Fibroblast of pulmonary artery (primary cell): ENCODE measurements at places on chromosomes 12 and 14.

DNA sequence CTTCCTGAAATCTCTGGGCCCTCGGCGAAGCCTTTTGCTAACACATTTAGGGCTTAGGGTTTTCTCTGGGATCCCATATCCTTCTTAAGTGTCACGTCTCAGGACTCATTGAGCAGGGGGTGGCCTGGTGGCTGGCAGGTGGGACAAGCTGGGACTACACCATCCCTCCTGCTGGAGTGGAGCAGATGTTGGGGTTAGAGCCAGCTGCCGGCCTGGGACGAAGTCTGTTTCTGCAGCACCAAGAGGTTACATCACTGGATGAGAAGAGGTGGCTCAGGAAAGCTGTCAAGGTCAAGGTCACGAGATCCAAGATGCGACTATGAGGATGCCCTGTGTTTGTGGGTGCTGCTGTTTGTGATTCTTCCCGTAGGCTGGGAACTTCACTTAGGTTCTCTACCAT lies 16.3 kb downstream of the SMCO2 start:
- peak; percentile 54 for DNase-seq

- no peak for DNase-seq
Observed at GRCh38 chr14:24279301-24280186, 8.1 kb upstream of the RABGGTA start.

DNA sequence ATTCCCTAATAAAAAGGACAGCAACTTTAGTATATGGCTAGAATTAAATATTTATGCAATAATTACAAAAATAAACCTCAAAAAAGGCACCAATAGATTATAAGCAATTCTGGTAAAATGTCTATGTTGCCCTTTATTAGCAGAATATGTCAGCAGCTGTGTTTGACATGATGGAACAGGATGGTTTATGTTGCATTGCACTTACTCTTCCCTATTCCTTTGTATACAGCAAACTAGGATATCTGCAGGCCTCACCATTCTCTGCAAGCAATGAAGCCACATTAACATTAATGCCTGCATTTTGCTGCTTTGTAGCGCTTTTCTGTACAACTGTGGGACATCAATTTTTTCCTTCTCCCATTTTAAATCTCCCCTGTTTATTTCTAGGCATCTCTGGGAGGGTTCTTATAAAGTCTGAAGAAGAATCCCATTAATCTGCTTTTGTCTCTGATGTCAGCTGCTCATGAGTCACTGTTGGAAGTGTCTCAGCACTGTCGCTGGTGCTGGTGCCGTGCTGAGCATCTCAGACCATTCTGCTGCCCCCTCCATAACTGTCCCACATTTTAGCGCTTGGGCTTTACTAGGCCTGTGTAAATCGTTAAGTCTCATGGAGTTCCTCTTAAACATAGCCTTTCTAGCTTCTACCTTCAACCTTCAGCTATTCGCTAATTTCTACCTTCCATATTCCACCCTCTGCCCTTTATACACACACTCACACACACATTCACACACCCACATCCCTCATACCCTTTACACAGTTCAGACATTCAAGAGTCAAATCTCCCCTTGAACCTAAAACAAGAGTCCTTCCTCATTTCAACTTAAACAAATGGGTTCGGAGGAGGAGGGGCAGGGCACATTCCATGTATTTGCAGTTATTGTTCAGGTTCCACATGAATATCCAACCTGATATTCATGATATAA lies 64.4 kb upstream of the TRHDE start:
- DNase-seq: no peak

DNA sequence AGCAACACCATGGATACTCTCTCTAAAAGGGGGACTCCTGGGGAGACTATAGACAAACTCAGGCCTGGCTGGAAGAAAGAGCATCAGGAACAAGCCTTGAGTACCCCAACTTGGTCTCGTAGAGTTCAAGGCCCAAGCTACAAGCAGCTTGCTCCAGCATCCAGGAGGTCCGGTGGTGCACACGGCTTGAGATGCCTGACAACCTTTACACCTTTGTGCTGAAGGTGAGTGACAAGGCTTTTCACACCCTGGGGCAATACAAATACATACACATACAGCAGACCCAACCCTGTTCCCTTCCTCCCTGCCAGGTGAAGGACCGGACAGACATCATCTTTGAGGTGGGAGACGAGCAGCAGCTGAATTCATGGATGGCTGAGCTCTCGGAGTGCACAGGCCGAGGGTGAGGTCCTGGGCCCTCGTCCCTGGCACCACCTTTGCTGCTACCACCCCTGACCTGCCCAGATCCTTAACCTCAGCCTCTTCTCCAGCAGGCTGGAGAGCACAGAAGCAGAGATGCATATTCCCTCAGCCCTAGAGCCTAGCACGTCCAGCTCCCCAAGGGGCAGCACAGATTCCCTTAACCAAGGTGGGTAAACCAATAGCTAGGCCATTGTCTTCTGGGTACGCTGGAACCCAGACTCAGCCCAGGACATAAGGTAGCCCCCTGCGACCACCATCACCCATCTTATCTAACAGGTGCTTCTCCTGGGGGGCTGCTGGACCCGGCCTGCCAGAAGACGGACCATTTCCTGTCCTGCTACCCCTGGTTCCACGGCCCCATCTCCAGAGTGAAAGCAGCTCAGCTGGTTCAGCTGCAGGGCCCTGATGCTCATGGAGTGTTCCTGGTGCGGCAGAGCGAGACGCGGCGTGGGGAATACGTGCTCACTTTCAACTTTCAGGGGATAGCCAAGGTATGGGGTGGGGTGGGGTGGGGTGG lies 41.2 kb downstream of the SH2B3 start:
- DNase-seq: no peak

DNA sequence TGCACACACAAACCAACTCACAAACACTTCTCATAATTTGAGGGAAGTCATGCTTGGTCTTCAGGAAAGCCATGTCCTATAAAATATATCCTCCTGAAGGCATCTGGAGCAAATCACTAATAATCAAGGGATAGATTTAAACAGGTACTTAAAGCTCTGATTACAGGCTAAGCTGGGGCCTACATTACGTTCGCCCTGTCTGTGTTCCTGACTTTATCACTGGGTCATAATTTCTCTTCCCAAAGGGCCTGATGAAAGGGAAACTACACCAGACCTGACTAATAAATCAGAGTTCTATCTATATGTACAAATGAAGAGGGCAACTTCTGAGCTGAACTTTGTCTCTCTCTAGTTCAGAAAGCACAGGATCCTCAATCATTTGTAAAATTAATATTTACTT lies 43.9 kb upstream of the RASSF8 start:
- DNase-seq: no peak

- peak; percentile 53 for DNase-seq
Observed at GRCh38 chr12:6193853-6194815, 6.1 kb upstream of the CD9 start.

DNA sequence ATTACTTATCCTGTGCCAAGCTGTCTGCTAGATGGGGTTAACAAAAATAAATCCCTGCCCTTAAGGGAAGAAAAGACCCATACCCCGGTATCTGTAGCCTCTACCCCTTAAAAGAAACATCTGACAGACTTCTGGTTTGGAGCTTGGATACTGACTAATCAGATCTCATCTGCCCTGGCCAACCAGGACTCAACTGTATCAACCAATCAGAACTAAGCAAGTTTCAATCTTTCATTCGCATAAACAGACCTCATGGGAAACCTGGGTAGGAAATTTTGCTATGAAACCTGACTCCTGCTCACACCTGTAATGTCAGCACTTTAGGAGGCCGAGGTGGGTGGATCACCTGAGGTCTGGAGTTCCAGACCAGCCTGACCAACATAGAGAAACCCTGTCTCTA lies 26.4 kb upstream of the PRMT8 start:
- DNase-seq: no peak

- no peak for DNase-seq
Observed at GRCh38 chr14:73392329-73393257, 65.8 kb downstream of the NUMB start.

- no peak for DNase-seq
Observed at GRCh38 chr12:49058366-49059044, 2.1 kb downstream of the KMT2D start.

GRCh38 chr14:89179891-89180404 lies 237.1 kb downstream of the FOXN3 start:
- DNase-seq: no peak

DNA sequence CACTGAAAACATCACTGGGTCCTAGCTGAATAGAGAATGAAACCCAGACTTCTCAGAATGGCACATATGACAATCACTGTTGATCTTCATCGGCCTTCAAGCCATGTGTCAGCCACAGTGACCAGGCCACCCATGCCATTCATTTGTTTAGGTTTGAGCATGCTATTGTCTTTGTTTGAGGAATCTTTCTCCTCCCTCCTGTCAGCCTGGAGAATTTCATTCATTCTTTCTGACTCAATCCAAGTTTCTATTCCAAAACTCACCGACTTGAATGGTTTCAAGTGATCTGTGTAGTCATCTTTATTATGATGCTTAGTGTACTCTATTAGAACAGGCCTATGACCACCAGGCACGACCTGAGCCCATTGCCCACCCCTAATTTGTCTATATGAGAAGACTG lies 106.3 kb downstream of the ETNK1 start:
- DNase-seq: no peak

- no peak for DNase-seq
Observed at GRCh38 chr12:48978741-48979601, 849 bp downstream of the WNT1 start.

- no peak for DNase-seq
Observed at GRCh38 chr14:69149461-69150244, 3.3 kb downstream of the DCAF5 start.

GRCh38 chr12:51371295-51371953 lies 19.8 kb downstream of the GALNT6 start:
- DNase-seq: peak; percentile 95

- no peak for DNase-seq
Observed at GRCh38 chr14:83164591-83164990, 1630.9 kb upstream of the SEL1L start.

- DNase-seq: no peak
Observed at GRCh38 chr14:103517174-103517566, 5.5 kb downstream of the CKB start.
